Right lung (tissue), 10 donors: ENCODE measurements at places on chromosomes 4 and X. TPM values are rescaled to one million over a fixed set of nuclear protein-coding genes. Genes with fewer than 3 reads are reported as not detected.

DNA sequence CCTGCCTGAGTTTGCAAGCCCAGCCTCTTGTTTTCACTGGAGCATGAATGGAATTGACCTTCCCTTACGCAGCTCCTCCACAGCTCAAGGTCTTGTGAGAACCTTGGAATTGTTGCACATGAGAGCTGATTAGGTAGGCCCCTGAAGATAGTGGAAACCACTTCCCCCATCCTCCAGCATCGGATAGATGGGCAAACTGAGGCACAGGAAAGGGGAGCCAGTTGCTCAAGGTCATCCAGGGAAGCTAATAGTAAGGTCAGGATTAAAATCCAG is 27.2 kb downstream of the PJA1 start:
- DNase-seq: no peak

Gene CSTF2
- polyA plus RNA-seq: 23.4 TPM

GRCh38 chr4:66059556-66059955 is 389.3 kb upstream of the EPHA5 start:
- DNase-seq: no peak

DNA sequence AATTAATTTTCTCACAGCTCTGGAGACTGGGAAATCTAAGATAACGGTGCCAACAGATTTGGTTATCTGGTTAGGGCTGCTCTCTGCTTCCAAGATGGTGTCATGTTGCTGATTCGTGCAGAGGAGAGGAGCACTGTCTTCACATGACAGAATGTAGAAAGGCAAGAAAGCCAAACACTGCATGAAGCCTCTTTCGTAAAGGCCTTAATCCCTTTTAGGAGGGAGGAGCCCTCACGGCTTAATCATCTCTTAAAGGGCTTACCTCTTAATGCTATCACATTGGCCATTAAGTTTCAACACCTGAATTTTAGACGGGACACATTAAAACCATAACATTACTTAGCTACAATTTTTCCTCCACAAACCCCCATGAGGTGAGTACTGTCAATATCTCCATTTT is 174.1 kb downstream of the COX18 start:
- no peak for DNase-seq

Gene ATP11C
- 25.7 TPM for polyA plus RNA-seq

- no peak for DNase-seq
Measured at GRCh38 chr4:46081248-46081647, 42.6 kb downstream of the GABRG1 start.

GRCh38 chrX:46256875-46257274 is 288.3 kb downstream of the ZNF674 start:
- no peak for DNase-seq

Gene SLC25A53
- 13.4 TPM for polyA plus RNA-seq

Gene SHOX
- polyA plus RNA-seq: 0.06 TPM

Gene LPAR4
- 6.6 TPM for polyA plus RNA-seq

DNA sequence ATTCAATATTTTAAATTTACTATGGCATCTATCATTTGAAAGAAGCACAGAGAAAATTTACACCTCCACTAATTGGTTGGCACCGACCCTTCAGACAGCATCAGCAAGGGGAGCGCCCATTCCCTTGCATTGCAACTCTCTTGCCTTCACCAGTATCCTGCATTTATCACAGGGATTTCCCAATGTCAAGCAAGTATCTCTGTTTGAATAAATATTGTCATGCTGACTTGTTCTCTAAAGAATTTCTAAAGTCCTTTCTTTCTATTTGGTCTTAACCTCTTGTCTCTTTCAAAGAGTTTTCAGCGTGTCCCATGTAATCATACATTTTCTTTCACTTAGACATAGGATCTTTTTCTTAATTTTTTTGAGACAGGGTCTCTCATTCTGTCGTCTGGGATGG is 10.4 kb downstream of the DCTD start:
- no peak for DNase-seq

DNA sequence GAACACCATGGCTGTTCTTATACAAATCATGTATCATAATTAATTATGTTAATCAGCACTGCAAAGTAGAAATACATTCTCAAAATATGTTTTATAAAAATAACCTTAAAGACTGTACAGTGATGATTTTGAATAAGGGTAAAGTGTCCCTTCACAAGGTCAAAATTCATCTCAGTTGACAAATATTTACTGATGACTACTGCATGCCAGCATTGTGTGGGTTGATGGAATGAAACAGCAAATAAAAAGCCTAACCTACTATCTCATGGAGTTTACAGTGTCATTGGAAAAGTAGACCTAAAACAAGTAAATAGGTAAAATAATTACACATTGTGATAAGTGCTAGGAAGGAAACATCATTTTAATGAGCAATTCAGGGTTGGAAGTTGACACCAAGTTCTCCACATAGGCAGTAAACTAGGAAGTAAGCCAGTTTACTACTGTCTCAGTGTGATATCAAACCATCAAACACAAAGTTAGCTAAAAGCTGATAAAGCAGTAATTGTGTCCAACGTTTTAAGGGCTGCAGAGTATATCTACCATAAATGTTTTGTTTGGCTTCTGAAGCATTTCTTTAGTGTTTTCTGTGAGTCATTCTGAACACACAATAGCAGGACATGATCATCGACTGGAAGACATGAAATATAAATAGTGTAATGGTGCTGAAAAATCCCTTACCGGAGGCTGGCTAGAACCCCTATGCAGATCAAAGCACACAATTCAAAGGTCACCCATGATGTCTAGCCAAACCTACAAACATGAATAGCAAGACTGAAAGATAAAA is 221.8 kb downstream of the DACH2 start:
- no peak for DNase-seq

GRCh38 chrX:12965131-12965940 is 9.6 kb upstream of the TMSB4X start:
- no peak for DNase-seq

GRCh38 chrX:120380699-120381098 is 18.8 kb downstream of the ATP1B4 start:
- no peak for DNase-seq

DNA sequence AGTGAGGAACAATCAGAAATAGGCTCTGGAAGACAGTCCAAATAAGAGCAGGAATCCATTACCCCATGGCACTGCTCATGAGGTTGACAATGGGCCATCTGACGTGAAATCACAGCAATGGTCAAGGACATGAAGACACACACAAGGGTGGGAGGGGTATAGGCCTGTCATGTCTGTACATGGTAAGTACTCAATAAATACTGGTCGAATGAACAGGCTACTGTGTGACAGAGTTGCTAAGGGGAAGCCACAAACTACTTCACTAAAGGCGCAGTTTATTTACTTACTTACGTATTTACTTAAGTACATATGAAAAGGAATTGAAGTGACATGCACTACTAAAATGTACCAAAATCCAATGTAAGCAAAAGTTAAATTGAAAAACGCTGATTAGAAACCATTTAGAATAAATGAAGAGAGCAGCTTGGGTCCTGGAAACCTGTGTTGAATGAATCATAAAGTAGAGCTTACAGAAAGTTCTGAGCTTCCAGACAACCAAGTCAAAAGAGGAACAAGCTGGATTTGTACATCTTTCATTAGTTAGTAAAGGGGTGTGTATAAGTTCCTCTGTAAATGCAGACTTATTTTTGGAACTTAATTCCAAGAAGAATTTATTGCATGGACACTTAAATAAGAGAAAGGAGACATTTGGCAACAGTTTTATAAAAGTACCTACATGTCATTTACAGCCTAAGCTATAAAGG is 32.7 kb downstream of the ALPK1 start:
- no peak for DNase-seq
